ENCODE measurements at places on chromosomes 1 and 21. TPM values are rescaled to one million over a fixed set of nuclear protein-coding genes. Genes with fewer than 3 reads are reported as not detected.

PLD5 gene
- not detected for total RNA-seq

LGR6 gene
- 0.69 TPM for total RNA-seq

RNF11 gene
- 28.0 TPM for total RNA-seq

KDF1 gene
- total RNA-seq, result 1.1 TPM

MTMR11 gene
- total RNA-seq, result 6.9 TPM

GJC2 gene
- 0.77 TPM for total RNA-seq

Measured in activated T-cell treated with anti-CD3 and anti-CD28 coated beads, Interleukin-2, amount 50 U/mL, for 72 hours (primary cell).